ENCODE measurements at places on chromosomes 12 and 14. TPM values are rescaled to one million over a fixed set of nuclear protein-coding genes. Genes with fewer than 3 reads are reported as not detected.

DNA sequence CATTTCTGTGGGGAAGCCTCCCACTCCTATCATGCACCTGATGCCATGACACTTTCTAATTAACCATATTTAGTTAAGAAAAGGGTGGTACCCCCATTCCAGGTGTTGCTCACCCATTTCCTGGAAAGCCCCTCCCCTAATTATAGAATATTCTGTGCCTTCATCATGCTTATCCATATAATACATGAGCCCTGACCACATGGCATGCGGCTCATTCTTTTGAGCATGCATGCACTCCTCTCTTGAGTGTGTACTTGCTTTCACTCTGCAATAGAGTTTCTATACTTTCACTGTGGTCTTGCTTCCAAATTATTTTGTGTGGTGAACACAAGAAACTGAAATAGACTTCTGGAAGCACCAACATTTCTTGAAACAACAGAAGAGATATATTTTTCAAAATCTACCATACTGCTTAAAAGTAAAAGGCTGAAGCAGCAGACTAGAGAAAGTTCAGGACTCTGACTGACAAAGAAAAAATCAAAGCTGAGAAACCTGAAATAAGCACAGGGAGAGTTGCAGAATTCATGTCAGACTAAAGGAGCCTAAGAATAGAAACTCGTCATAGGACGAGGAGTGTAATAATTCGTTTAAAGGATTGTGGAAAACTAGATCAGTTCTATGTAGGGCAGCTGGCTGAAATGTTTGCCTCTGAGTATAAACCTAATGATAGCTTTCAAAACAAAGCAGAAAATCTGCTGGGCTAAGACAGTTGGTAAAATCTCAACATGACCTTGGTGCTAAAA lies 144.8 kb downstream of the KITLG start:
- no peak for DNase-seq

The RGS6 gene
- total RNA-seq: not detected

The SERPINA10 gene
- not detected for total RNA-seq

- DNase-seq: no peak
Measured at GRCh38 chr14:52189325-52189724, 78.2 kb upstream of the PTGDR start.

The CCDC38 gene
- not detected for total RNA-seq

DNA sequence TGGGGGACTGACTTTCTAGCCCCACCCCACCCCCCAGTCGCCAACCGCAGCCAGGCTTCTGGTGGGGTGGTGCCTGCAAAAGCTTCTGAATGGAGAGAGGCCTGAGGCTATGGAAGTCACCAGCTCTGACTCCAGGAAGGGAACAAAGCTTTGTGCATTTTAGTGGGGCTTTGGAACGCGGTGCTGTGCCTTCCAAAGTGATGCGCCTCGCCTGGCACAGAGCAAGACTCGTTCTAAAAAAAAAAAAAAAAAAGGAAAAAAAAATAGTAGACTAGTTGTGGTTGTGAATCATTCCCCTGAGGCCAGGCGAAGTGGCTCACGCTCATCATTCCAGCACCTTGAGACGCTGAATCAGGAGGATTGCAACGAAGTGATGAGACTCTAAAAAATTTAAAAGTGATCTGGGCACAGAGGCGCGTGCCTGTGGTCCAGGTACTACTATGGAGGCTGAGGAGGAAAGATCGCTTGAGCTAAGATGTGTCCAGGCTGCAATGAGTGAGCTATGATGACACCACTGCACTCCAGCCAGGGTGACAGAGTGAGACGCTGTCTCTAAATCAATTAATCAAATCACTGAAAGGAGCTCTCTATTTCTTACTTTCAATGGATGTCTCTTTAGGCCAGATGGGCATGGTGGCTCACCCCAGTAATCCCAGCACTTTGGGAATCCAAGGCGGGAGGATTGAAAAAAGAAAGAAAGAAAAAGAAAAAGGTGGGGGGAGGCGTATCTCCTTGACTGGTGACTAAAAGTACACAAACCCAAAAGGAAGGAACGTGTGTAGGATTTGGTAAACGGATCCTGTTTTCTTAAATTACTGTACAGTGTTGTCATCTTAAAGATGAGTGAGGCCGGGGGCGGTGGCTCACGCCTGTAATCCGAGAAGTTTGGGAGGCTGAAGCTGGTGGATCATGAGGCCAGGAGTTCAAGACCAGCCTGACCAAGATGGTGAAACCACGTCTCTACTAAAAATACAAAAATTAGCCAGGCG lies 259.6 kb upstream of the ALG10B start:
- no peak for DNase-seq

- DNase-seq: peak; percentile 5
Measured at GRCh38 chr12:77402716-77403115, 337.3 kb upstream of the E2F7 start.

The RNASE1 gene
- 8.0 TPM for total RNA-seq

- DNase-seq: peak; percentile 9
Measured at GRCh38 chr14:64191756-64192155, 102.4 kb downstream of the ESR2 start.

The ARHGDIB gene
- 69.4 TPM for total RNA-seq

- DNase-seq: peak; percentile 32
Measured at GRCh38 chr14:75646762-75647161, 13.9 kb downstream of the ERG28 start.

DNA sequence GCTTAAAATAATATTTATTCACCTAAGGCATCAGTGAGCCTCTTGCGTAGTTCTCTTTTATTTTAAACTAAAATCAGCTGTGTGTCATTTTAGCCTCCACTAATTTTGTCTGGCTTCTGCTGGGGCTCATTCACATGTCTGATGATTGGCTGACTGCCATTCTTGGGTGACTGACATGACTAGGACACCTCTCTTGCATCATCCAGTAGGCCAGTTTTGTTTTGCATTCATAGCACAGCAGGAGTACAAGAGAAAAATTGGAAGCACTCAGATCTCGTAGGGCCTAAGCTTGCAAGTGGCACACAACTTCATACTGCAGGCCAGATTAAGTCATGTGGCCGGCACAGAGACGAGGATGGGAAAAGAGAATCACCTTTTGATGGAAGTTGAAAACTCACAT lies 1226.5 kb downstream of the GALC start:
- DNase-seq: no peak

DNA sequence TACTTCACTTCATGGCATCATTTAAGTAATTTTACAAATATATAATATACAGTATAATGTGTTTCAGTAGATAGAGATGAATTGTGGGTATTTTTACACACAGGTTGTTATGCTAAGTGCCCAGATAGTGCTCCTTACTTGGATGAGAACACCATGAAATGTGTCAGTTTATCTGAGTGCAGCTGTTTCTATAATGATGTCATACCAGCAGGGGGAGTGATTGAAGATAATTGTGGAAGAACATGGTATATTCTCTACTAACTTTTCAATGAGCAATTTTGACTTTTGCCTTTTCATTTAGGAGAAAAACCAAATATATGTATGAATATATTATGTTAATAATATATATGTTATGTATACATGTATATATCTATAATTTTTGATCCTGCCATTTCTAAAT lies 221.6 kb downstream of the LRRK2 start:
- DNase-seq: no peak

DNA sequence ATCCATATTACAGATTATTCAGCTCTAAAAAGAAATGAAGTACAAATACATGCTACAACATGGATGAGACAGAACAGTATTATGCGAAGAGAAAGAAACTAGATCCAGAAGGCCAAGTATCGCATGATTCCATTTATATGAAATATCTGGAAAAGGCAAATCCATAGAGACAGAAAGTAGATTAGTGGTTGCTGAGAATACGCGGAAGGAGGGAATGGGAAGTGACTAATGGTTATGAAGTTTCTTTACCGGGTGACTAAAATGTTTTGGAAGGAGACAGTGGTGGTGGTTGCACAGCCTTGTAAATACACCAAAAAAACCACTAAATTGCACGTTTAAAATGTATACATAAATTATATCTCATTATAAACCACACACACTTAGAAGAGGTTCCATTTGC lies 12.5 kb downstream of the PRDM4 start:
- DNase-seq: peak; percentile 73

DNA sequence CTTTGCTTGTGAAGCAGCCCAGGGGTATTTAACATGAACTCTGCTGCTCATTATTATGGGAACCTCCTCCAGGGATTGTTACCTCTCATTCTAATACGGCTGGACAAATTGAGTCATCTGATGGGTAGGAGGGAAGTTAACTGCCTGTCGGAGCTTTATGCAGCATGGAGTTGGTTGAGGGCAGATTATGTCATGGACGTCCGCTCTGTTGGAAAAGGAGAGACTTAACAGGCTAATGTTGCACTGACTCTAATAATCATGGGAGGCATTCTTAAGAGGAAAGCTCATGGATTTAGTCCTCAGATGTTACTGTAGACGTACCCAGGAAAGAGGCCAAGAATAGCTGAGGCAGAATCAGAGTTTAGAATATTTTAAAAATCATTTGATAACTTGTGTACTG lies 9.9 kb downstream of the POP5 start:
- DNase-seq: no peak

DNA sequence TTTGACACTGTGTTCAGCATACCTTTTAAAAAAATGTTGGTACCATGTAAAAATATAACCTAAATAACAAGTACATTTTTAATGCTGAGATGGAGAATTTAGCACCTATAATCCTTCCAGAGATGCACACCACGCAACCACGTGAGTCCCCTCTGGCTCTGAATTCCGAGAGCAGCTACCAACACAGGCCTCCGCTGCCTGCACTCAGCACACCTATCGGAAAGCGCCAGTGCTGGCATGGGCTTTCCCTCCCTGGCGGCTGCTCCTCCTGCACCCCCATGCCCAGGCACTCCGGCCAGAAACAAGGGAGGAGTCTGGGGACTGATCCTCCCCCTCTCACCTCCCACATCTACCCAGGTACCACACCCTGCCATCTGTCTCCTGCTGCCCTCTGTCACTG lies 47.0 kb downstream of the ITPK1 start:
- no peak for DNase-seq

The RNF212B gene
- not detected for total RNA-seq

DNA sequence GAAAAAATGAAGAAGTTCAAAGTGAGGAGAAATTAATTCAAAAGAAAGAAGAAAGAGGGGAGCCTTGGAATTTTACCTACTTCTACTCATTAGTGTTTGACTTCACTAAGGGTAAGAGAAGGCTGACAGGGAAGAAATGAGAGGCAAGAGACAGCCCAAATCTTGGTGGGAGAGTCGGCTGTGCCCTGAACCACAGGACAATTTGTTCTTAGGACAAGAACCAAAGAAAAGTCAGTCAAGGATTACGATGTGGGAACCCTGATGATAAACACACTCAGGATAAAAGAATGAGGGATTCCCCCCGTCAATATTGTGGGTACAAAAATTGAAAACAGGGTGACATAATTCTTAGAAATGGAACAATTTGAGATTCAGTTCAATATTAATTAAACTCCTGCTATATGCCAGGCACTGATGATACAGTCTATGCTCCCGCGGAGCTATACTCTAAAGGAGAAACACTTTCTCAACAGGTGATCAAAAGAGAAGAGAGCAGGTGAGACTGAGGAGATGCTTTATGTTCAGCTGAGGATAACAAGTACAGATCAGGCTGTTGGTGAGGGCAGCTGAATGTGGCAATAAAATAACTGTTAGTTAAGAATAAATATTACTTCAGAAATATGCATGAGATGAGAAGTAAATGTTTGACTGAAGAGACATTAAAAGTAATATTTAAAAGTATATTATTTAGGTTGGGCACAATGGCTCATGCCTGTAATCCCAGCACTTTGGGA lies 175.4 kb downstream of the SLC25A21 start:
- DNase-seq: no peak

DNA sequence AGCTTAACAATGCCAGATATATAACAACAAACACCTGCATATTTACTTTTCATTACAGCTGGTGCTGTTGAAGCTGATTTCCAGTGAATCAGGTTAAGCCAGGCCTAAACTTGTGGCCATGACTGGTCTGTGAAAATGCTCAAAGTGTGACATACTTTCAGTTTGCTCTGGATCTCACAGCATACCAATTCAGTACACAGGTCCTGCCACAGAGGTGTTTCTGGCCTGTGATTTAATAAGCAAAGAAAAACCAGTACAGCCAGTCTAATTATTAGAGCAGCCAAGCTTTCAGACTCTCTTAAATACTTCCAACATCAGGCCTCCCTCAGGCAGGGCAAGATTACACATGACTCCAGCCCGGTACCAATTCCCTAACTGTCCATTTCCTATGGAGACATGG lies 27.4 kb upstream of the TMCC3 start:
- DNase-seq: no peak

The XRCC3 gene
- total RNA-seq: 10.0 TPM

GRCh38 chr12:67069451-67070306 lies 199.5 kb upstream of the CAND1 start:
- DNase-seq: no peak

DNA sequence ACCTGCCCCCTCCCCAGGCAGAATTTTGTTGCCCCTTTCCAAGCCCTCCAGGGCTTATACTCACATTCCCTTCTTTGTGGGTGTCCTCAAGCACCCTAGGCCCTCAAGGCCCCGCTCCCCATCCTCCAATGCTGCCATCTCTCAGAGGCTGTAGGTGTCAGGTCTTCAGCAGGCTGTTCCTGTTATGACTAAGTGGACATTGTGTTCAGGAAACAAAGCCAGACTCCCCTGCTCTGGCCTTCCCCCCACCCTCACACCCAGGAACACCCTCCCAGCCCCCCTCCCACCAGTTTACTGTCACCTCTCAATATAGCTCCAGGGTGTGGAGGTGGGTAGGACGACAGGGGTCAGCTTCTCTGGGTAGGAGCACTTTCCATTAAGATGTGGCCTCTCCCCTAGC lies 1.4 kb upstream of the MYH6 start:
- DNase-seq: no peak

DNA sequence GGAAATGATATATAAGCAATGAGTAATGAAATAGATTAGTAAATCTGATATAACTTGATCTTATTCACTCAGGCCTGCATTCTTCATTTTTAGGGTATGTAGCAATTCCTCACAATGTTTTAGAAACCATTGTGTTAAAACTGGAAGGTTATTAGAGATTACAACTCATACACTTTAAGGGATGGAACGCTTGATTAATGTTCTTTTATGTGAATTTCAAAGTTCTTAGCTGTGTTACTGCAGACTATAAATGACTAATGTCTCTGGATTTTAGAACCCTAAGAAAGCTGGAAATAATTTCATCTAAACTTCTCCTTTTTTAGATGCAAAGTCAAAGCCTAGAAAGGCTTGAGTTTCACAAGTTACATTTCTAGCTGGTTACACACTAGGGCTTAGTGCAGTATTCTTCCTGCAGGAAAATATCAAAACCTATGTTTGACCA lies 148.2 kb upstream of the CLEC14A start:
- no peak for DNase-seq

DNA sequence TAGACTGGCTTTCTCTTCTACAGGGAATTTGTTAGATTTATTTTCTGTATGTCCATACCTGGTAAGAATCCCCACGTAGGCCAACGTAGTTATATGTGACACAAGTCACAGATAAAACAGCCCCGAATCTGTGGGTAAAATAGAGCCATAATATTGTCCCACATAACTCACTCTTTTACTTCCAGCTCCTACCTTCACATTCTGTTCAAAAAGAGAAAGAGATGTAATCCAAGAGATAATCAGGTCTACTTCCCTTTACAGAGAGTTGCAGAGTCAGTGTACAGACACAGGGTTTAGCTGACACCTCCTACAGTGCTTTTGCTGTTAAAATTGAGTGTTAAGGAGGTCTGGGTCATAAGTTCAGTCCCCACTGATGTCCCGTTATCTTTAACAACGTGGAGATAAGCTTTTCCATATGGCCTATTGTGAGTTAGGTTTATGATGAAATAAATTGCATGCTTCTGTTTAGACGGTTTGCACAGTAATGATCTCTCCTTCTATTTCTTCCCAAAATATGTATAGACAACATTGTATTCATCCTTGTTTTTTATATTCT lies 446.5 kb downstream of the ADAMTS20 start:
- no peak for DNase-seq

The DGLUCY gene
- total RNA-seq: 33.9 TPM
